ENCODE measurements at places on chromosomes 5 and 9. TPM values are rescaled to one million over a fixed set of nuclear protein-coding genes. Genes with fewer than 3 reads are reported as not detected.

GRCh38 chr5:82334856-82335255 lies 56.7 kb upstream of the RPS23 start:
- no peak overlapping the region for H3K27ac ChIP-seq
- H3K27me3 ChIP-seq, result no peaks in the 10 kb centered on the region
- no peaks in the 10 kb centered on the region for H3K4me1 ChIP-seq

DNA sequence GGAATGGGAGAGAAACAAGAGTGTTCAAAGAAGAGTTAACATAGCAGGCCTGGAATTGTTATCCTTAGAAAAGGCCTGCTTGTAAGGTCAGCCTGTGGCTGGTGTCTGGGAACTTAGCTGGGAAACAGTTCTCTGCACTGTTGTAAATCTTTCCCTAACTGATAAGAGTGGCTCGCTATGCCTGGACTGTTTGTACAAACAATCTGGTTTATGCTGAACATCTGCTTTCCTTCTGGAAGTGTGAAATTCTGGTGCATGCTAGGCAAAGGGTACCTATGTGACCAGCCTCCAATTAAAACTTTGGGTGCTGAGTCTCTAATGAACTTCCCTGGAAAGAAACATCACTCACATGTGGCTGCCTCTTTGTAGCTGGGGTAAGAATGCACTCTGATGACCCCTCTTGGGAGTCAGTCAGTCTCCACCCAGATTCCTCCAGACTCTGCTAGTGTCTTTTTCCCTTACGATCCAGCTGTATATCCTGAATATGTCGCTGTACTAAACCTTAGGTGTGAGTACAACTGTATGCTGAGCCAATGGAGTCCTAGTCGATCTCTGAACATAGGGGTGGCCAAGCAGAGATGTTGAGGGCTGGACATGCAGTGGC lies 16.5 kb downstream of the SPARC start:
- H3K4me3 ChIP-seq, result no peak overlapping the region
- DNase-seq, result no peak
- H3K27ac ChIP-seq, result no peak overlapping the region
- peaks cover 2% of the 10 kb centered on the region for H3K4me1 ChIP-seq
- H3K36me3 ChIP-seq, result peaks cover 2% of the 10 kb centered on the region

DNA sequence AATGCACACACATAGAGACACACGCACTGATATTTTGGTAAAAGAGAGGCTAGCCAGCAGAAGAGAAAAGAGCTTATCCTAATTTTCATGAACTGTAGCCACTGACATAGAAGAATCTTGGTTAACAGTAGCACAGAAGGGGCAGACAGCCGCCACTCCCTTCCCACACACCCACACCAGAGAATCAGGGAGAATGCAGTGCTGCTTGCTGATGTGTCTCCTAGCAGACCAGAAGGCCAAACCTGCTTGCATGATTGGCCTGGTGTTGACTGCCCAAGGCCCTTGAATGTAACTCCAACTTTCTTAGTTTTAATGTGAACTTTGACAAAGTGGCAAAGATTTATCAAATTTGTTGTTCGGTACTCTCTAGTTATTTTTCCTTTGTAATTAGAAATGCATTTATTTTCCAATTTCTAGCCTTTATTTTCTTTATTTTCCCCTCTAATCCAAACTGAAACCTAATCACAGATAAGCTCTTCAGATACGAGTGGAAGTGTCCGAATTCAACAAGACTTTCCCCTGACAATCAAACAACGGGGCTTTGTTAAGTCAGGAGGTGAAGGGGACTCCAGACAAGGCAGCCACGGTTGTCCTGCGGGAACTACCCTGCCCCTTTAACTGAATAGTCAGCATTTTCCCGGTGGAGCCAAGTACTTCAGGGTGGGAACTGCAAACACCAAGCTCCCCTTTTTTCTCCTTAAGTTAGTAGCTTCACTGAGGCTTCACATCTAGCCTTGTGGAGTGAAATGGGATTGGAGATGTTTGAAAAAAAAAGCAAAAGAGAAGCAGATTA lies 81.9 kb upstream of the CTSL start:
- H3K36me3 ChIP-seq, result peaks cover 20% of the 10 kb centered on the region
- no peaks in the 10 kb centered on the region for H3K4me1 ChIP-seq
- no peaks in the 10 kb centered on the region for H3K27me3 ChIP-seq
- no peak overlapping the region for H3K27ac ChIP-seq
- H3K4me3 ChIP-seq, result no peak overlapping the region
- DNase-seq, result no peak

DNA sequence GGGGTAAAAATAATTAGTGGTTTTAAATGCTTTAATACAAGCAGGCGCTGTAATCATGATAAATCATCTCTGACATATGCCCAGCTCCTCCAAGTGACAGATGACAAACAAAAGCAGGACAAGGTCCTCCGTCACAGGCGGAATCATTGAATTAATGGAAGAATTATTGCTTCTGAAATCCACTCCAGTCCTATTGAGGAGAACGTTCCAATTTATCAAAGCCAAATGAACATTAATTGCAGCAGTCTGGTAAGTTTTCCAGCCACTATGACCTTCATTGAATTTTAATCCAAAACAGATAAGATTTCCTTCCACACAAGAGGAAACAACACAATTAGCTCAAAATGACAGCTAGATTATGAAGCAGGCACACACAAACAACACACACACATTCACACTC lies 136.8 kb downstream of the ASTN2 start:
- no peak for DNase-seq
- H3K4me1 ChIP-seq, result no peaks in the 10 kb centered on the region
- no peak overlapping the region for H3K4me3 ChIP-seq
- H3K36me3 ChIP-seq, result no peaks in the 10 kb centered on the region
- H3K27me3 ChIP-seq, result no peaks in the 10 kb centered on the region

DNA sequence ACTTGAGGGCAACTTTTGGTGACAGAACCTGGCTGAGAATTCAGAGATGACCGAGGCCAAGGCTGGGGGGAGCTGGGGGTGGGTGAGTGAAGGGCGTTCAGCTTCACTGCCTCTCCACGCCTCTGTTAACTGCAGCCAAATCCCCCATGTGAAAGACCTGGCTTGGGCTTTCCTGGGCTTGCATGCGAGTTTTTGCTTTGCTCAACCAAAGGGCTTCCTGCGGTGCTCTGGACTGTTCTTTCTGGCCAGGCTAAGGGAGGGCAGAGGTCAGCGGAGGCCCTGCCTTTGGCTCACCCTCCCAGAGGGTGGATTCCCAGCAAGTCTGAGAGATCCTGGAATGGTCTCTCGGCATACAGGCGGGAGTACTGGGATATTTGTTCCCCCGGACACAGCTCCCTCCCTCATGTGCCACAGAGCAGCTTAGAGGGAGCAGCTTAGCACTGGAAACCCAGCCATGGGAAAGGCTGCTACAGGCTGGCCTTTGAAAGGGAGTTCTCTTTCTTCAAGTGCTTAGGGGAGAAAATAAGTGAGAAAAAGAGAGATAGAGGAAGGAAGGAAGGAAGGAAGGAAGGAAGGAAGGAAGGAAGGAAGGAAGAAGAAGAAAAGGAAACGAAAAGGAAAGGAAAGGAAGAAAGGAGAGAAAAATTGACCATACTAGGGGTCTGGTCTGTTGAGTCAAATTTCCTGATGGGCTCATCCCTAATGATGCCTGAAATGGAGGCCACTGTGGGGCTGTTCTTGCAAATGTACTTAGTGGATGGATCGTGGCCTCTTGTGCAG lies 158.8 kb downstream of the FGF18 start:
- H3K4me3 ChIP-seq, result no peak overlapping the region
- H3K27ac ChIP-seq, result no peak overlapping the region
- no peak for DNase-seq
- H3K4me1 ChIP-seq, result no peaks in the 10 kb centered on the region

DNA sequence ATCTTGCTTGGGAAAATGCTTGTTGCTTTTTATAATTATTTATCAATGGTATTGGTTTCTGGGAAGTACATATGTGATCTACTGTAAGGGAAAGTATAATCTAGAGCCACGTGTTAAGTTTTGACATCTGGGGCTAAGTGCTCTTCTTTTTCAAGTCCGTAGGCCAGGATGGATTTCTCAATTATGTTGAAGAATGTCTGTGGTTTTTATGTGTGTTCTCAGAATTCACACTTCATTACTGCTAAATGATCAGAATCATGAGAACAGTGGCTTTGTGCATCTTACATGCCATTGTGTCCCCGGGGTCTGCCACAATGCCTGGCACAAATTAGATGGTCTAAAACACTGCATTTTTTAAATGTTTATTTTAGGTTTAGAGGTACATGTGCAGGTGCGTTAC lies 14.5 kb upstream of the AUH start:
- no peaks in the 10 kb centered on the region for H3K27me3 ChIP-seq
- H3K27ac ChIP-seq, result no peak overlapping the region
- H3K4me1 ChIP-seq, result no peaks in the 10 kb centered on the region
- H3K36me3 ChIP-seq, result no peaks in the 10 kb centered on the region
- no peak overlapping the region for H3K4me3 ChIP-seq

- H3K36me3 ChIP-seq, result no peaks in the 10 kb centered on the region
- no peaks in the 10 kb centered on the region for H3K27me3 ChIP-seq
- DNase-seq, result no peak
- no peaks in the 10 kb centered on the region for H3K4me1 ChIP-seq
- H3K27ac ChIP-seq, result no peak overlapping the region
Observed at GRCh38 chr9:106174346-106174745, 480.0 kb downstream of the TMEM38B start.

The FRMPD1 gene
- total RNA-seq, result not detected

DNA sequence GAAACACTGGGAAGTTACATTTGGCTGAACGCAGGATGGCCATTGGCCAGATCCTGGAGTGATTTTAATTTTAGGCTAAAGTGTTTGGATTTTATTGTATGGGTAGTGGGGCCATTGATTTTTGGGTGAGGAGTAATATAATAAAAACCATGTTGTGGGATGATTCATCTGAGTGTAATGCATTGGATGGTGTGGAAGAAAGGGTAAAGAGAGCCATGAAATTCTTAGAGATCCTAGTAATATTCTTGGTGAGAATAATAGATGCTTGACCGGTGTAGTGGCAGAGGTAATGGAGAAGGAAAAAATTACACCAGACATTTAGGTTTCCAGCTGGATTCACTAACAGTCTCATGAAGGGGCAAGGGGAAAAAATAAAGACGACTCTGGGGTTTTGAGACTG lies 158.1 kb downstream of the NPR3 start:
- H3K27ac ChIP-seq, result no peak overlapping the region
- H3K4me3 ChIP-seq, result no peak overlapping the region
- no peaks in the 10 kb centered on the region for H3K27me3 ChIP-seq

- H3K4me1 ChIP-seq, result peaks cover 3% of the 10 kb centered on the region
- no peaks in the 10 kb centered on the region for H3K36me3 ChIP-seq
- no peak overlapping the region for H3K4me3 ChIP-seq
- no peaks in the 10 kb centered on the region for H3K27me3 ChIP-seq
- no peak overlapping the region for H3K27ac ChIP-seq
- DNase-seq, result no peak
Observed at GRCh38 chr5:60014331-60014730, 120.8 kb upstream of the PDE4D start.

DNA sequence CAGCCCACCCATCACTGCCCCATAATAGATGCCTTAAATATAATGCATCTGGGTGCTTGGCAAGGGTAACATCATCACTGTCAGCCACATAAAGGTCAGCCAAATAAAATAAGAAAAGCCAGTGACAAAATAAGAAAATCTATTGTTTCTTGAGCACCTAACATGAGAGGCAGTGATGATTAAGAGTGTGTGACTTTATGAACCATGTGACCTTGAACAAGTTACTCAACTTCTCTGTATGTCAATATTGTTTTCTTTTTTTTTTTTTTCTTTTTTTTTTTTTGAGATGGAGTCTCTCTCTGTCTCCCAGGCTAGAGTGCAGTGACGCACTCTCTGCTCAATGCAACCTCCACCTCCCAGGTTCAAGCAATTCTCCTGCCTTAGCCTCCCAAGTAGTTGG lies 98.7 kb downstream of the CDK5RAP2 start:
- H3K36me3 ChIP-seq, result peaks cover 9% of the 10 kb centered on the region
- H3K4me1 ChIP-seq, result no peaks in the 10 kb centered on the region
- H3K27me3 ChIP-seq, result no peaks in the 10 kb centered on the region
- no peak for DNase-seq
- H3K27ac ChIP-seq, result no peak overlapping the region

DNA sequence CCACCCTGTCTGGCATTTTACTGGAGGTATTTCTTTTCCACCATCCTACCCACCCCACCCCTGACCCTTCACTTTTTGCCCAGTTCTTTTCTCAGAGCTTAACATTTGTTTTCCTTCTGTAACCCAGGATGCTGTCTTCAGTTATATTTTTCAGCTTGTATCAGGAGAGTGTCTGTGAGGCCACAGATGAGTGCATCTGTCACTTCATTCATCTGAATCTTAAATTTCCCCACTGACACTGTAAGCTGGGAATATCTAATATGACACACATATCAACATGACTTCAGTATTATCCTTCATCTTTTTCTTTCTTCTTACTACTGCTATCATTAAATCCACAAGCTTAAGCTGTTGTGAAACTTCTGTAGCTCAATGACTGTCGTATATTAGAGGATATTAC lies 4.9 kb downstream of the MARCHF3 start:
- H3K36me3 ChIP-seq, result no peaks in the 10 kb centered on the region
- no peak for DNase-seq
- no peak overlapping the region for H3K27ac ChIP-seq
- H3K4me1 ChIP-seq, result no peaks in the 10 kb centered on the region
- H3K4me3 ChIP-seq, result no peak overlapping the region

The CCNI2 gene
- total RNA-seq, result 3.4 TPM

- H3K27ac ChIP-seq, result no peak overlapping the region
- H3K4me3 ChIP-seq, result no peak overlapping the region
- H3K27me3 ChIP-seq, result no peaks in the 10 kb centered on the region
- H3K36me3 ChIP-seq, result no peaks in the 10 kb centered on the region
- no peak for DNase-seq
- no peaks in the 10 kb centered on the region for H3K4me1 ChIP-seq
Observed at GRCh38 chr5:175885813-175886212, 14.4 kb downstream of the CPLX2 start.

The TAF1L gene
- not detected for total RNA-seq

DNA sequence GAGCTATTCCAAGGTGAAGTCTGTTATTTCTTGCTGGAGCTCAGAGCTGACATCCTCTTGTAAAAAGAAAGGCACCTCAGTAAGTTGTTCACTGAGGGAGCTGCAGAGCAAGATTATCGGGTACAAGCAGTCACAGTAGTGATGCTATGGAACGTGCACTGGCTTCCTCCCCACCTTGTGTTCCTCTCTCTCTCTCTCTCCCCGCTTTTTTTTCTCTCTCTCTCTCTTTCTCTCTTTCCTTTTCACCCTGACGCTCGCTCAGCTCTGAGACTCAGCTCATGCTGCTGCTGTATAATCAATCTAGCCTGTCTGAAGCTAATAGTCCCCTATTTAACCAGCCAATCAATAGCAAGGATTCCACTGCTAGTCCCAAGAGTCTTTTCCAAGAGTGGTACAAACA lies 587.6 kb upstream of the CDH18 start:
- no peaks in the 10 kb centered on the region for H3K4me1 ChIP-seq
- H3K36me3 ChIP-seq, result no peaks in the 10 kb centered on the region
- no peak overlapping the region for H3K4me3 ChIP-seq
- no peak overlapping the region for H3K27ac ChIP-seq
- H3K27me3 ChIP-seq, result no peaks in the 10 kb centered on the region

The EMB gene
- 48.9 TPM for total RNA-seq

DNA sequence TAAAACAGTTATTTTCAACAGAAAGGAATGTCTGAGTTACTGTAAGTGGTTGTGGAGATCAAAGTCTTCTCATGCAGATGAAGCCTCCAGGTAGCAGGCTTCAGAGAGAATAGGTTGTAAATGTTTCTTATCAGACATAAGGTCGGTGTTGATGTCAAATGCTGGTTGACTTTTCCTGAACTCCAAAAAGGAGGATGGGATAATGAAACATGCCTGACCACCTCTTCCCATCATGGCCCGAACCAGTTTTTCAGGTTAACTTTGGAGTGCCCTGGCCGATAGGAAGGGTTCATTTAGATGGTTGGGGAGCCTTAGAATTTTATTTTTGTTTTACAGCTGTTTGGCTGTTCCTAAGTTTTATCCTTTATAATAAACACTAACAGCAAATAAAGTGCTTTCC lies 478.4 kb downstream of the ACTL7B start:
- no peak for DNase-seq
- H3K4me1 ChIP-seq, result no peaks in the 10 kb centered on the region
- H3K36me3 ChIP-seq, result no peaks in the 10 kb centered on the region

The CDC14B gene
- total RNA-seq, result 6.8 TPM

All from GM12878 (cell line).